ENCODE measurements at places on chromosomes 12 and 14. TPM values are rescaled to one million over a fixed set of nuclear protein-coding genes. Genes with fewer than 3 reads are reported as not detected.

The SLC22A17 gene
- total RNA-seq: 3.0 TPM

The PTPN6 gene
- total RNA-seq: 354 TPM

The MMP17 gene
- 0.10 TPM for total RNA-seq

The ERP27 gene
- total RNA-seq: 11.3 TPM

The DNAI7 gene
- not detected for total RNA-seq

The NEDD8 gene
- total RNA-seq: 178 TPM

The DUSP6 gene
- total RNA-seq: 48.5 TPM
